ENCODE measurements at places on chromosomes 5 and 9.
A peak's percentile ranks its signal among the peaks of the same experiment; 100 is the strongest.

- DNase-seq, result no peak
Measured at GRCh38 chr5:138354387-138354786, 1.9 kb downstream of the KDM3B start.

DNA sequence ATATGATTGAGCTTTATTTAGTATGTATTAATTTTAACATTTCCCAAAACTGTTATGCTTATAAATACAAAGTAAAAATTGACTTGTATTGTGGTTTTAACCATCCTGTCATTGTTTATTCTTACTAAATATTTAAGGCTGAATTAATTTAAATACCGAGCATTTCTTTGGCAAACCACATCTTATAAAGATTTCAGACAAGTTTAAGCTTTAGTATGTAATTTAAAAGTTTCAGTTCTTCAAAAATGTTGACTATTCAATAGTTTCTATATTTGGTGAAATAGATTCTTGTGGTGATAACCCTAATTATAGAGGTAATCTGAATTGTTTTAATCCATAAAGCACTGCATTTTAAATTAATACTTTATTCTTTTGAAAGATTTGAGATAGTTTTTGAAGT is 65.5 kb downstream of the CCNH start:
- no peak for DNase-seq

DNA sequence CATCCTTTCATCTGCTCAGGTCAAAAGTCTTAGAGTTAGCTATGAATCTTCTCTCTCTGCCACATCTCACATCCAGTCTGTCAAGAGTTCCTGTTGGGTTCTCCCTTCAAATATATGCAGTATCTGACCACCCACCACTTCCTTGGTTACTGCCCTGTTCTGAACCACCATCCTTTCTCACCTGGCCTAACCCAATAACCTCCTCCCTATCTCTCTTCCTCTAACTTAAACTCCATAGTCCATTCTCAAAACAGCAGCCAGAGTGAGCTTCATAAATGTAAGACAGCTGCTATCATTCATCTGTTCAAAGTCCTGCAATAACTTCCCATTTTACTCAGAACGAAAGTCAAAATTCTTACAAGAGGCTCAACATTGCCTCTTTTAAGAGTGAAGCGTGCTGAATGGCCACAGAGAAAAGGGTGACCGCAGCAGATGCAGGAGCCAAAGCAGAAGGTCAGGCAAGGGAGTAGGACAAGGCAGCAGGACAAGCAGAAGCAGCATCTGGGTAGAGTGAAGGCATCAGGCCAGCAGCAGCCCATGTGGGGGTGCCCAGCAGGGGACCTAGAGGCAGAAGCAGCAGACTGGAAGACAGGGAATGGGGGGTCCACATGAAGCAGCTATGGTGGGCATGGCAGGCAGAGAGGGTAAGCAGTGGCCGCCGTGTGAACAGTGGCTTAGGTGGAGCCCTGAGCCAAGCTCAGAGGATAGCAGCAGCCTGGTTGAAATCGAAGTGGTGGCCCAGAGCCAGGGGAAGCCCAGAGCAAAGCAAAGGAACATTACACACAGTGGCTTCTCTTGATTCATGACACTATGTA is 39.3 kb upstream of the CDC42SE2 start:
- DNase-seq, result no peak

GRCh38 chr9:98726735-98727134 is 18.0 kb upstream of the GABBR2 start:
- DNase-seq, result no peak

DNA sequence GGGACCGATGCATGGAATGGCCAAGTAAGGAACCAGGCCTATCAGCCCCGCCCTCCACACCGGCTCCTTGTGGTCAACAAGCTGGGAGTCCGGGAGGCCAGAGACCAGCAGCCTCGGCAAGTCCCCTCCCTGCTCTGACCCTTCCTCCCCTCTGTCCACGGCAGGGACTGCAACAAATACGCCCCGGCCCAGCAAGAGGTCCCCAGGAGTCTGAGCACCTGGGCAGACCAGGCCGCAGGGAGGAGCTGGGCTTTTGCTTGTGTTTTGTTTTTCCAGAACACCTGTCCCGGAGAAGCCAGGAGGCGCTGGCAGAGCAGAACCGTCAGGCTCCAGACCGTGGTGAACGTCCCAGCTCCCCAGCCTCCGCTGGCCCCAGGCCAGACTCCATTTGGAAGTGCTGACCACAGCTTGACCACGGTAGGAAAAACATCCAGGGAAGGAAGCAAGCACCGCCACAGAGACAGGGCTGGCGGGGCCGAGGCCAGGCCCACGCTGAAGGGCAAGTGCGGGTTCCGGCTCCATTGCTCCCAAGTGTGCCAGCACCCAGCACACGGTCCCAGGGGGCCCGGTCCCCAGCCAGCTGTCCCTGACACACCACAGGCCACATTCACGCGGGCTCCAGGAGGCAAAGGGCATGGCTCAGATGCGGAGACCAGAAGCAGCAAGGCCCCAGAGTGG is 56.7 kb downstream of the VAV2 start:
- no peak for DNase-seq

DNA sequence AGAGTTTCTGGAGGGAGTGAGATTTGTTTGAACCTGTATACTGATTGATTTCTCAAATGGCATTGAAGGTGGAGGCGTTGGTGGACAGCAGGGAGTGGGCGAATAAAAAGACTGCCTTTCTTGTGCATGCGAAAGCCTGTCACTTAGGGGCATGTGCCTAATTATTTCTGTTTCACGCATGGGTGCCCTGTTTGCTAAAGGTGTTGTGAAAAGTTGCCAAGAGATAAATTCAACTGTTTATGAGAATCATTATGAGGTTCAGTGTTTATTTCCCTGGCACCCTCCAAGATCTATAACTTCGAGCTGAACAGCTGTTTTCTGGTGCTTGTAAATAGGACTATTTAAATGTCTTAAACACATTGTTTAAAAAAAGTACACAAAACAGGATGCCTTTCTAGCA is 67.4 kb upstream of the DMRTA1 start:
- DNase-seq, result no peak

- peak; percentile 46 for DNase-seq
Measured at GRCh38 chr5:83714810-83715209, 5.8 kb downstream of the HAPLN1 start.

GRCh38 chr9:5873439-5873838 is 17.2 kb upstream of the MLANA start:
- no peak for DNase-seq

DNA sequence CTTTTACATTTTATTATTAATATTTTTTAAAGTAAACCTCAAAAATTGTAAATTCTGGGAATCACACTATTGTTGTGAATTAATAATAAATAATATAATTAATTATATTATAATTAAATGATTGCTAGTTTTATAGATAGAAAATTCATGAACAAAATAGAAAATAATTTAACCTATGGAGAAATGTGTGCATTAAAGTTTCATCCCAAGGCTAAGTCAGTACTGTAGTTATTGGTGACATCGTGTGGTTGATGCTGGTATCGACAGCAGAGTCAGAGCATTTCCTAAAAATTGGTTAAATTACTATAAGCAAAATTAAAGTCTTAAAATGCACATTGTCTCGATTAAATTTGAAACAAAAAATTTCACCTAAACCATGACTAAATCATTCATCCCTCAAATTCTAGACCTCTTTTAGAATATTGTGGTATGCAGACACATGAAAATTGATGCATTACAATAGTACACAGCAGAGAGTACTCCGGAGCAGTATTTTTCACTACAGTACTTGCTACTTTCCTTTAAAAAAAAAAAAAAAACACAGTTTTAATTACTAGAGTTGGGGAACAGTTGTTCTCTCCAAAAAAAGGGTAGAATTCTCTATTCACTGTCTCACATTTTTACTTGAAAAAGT is 73.9 kb downstream of the RORB start:
- DNase-seq, result no peak

- DNase-seq, result no peak
Measured at GRCh38 chr5:142935014-142935413, 164.8 kb downstream of the ARHGAP26 start.

- peak; percentile 49 for DNase-seq
Measured at GRCh38 chr9:131624636-131625507, 79.5 kb downstream of the PRRT1B start.

DNA sequence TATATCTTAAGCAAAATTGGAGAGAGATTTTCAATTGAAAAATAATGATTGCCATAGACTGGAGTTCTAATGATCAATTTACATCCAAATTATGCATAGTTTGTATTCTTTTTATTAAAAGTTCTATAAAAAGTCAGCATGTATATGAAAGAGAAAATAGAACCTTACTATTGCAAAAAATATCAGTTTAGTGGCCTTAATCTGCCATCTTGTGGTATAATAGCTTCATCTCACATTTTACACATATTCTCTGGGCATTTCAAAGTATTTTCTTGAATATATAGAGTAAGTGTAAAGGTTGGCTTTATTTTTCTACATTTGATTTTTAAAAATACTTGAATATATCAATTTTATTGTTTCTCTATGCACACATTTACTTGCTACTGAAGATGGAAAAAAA is 1858.6 kb upstream of the CDH9 start:
- no peak for DNase-seq

DNA sequence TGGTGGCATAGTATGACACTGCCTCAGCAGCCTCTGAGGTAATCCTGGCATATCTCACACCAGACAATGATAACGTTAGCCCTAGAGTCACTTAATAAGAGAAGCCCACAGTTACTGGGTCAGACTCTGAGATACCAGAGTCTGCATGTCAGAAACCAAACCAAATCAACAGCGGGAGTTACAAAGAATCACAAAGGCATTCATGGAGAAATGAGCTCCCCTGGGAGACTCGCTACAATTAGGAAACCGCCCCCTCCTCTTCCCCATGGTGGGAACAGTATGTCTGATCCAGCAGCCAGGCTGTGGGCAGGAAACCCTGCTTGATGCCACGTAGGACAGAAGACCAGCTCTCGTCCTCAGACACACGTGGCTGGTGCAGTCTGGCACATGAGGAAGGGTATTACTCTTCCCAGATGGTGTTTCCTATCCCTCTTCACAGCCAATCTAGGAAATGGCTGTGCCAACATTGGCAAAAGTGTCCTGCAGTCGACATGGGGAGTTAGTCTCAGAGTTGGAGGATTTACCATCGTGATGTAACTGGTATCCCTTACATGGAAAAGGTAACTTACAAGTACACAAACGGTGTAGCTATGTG is 485.4 kb downstream of the ZNF608 start:
- no peak for DNase-seq

DNA sequence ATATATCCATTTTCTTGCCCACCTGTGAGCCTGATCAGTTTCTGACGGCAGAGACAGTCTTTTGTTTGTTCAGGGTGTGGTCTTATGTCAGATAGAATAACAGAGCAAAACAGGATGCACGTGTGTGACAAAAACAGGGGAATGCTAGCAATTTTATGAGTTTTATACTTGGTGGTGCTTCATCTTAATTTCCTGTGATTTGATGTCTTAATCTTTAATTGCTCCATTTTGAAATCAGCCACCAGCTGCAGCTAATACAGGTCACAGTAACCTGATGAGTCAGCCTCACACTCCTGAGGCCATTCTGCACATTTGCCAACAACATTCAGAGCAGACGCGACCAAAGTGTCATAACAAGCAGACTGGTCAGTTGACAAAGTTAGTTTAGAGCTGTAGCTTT is 42.3 kb upstream of the JMY start:
- DNase-seq, result no peak

GRCh38 chr5:109479260-109479860 is 69.6 kb upstream of the PJA2 start:
- no peak for DNase-seq

DNA sequence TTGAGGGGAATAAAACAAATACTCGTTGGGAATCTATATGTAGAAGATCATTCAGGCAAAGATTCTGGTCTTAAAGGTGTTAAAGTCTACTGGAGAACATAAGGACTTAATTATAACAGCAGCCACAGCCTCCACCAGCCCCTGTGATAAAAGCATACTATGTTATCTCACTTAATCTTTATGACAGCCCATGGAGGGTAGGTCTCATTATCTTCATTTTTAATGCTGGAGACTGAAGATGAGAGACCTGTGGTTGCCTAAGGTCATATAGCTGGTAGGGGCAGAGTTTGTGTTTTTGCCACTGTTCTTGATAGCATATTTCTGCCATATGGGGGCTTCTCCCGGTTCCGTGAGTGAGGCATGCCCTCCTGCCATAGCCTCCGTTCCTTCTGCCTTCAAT is 88.7 kb downstream of the TRIO start:
- no peak for DNase-seq

- no peak for DNase-seq
Measured at GRCh38 chr5:50745221-50745910, 78.9 kb downstream of the PARP8 start.

GRCh38 chr9:101381833-101382342 is 2.9 kb downstream of the BAAT start:
- no peak for DNase-seq

- DNase-seq, result no peak
Measured at GRCh38 chr9:115930472-115930871, 223.1 kb upstream of the PAPPA start.

GRCh38 chr5:53549792-53550191 is 10.6 kb upstream of the NDUFS4 start:
- DNase-seq, result no peak

GRCh38 chr5:60959156-60959555 is 14.2 kb downstream of the NDUFAF2 start:
- DNase-seq, result no peak

DNA sequence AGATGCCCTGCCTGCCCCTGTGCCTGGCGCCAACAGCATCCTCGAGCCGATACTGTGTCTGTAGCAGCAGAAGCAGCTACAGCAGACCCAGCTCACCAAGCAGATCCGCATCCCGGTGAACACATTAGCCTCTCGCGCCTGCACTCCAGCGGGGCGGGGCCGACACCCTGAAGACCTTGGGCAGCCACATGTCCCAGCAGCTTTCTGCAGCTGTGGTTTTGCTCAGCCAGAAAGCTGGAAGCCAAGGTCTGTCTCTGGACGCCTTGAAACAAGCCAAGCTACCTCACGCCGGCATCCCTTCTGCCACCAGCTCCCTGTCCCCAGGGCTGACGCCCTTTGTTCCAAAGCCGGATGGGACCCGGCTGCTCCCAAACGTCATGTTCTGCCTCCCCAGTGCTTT is 59.6 kb downstream of the ACTBL2 start:
- no peak for DNase-seq

DNA sequence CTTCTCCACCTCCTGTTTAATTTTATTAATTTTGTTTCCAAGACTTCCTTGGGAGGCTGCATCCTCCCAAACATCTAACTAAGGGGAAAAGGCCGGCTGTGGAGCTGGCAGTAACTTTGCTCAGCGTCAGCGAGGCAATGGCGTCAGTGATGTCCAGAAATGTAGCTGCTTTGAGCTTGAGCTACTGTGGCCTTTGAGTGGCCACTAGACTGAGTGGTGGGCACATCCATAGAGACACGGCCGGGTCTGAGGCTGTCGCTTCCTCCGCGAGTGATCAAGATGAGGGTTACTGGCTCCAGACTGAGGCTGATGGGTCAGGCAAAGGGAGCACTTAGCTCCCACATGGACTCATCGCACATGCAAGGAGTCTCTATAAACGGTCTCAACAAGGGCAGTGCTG is 277.0 kb downstream of the HSPA4 start:
- DNase-seq, result no peak

GRCh38 chr5:59348189-59348588 is 545.3 kb downstream of the PDE4D start:
- no peak for DNase-seq

DNA sequence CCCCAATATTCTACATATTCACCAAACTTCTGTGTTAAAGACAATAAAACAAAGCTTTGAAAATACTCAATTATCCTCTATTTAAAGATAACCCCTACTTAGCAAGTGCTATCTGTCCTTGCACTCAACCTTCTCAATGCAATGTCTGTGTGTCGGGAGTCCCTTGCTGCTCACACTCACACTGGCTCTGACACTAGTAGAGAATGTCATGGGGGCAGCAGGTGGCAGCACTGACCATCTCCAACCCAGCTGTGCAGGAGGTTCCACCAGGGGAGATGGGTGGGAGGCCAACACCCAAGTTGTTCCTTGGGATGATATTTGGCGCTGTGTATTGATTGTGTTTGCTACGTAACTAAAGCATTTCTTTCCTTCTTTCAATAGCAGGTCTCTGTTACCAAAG is 59.4 kb upstream of the SIMC1 start:
- no peak for DNase-seq

All from NCI-H510A (cell line).